ENCODE measurements at places on chromosomes 6 and 20.

DNA sequence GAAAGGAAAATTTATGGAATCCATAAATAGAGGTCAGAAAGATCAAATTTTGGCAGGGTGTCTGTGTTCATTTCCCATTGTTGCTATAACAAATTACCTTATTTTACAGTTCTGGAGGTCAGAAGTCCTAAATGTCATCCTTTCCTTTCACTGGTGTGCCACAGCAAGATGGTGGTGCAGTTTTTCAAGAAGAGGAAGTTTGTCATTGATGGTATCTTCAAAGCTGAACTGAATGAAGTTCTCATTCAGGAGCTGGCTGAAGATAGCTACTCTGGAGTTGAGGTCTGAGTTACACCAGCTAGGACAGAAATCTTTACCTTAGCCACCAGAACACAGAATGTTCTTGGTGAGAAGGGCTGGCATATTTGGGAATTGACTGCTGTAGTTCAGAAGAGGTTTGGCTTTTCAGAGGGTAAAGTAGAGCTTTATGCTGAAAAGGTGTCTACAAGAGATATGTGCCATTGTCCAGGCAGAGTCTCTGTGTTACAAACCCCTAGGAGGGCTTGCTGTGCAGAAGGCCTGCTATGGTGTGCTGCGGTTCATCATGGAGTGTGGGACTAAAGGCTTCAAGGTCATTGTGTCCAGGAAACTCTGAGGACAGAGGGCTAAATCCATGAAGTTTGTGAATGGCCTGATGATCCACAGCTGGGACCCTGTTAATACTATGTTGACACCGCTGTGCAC, 7.2 kb upstream of the CCNC start:
- DNase-seq, result no peak

- no peak for DNase-seq
These were observed 30.3 kb downstream of the STX7 start for GRCh38 chr6:132482581-132482980.

DNA sequence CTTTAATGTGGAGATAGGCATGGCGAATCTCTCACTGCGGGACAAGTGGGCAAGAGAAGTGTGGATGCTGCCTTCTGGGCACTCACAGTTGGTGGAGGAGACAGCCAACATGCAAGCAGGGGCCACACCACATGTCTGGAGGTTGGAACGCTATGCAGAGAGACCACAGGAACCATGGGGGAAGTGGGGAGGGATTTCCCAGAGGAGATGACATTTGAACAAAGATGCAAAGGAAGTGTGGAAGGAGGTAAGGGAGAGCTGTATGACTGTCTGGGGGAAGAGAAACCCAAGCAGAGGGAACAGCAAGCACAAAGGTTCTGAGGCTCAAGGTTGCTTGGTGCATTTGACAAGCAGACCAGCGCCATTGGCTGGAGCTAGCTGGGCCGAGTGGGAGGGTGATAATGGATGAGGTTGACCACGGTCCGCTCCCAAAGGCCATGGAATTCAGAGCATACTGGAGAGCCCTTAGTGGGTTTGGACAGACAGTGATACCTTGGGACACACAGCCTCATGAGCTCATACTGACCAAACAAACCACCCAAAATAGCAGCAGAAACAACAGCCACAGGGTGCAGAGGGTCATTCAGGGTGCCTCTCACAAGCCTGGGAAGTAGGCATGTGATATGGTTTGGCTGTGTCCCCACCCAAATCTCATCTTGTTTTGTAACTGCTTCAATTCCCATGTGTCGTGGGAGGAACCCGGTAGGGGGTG, 7.6 kb upstream of the FAM110A start:
- no peak for DNase-seq

DNA sequence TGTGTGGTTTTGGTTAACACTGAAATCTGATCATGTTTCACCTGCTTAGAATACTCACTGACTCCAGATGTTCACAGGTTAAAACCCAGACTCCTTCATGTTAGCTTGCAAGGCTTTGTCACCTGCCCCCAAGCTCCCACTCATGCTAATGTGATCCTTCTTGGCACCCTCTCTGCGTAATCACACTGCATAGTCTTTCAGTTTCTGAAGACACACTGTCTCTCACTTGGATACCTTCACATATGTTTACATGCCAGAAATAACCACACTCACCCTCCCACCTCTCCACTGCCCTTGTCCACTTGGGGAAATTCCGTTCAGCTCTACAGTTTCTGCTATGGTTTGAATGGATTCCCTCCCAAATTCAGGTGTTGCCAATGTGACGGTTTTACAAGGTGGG, 234.7 kb upstream of the SASH1 start:
- no peak for DNase-seq

- DNase-seq, result no peak
These were observed 118.9 kb downstream of the RIN2 start for GRCh38 chr20:19876828-19877460.

- no peak for DNase-seq
These were observed 60.9 kb downstream of the DLL1 start for GRCh38 chr6:170229851-170230519.

- no peak for DNase-seq
These were observed 17.0 kb downstream of the MAPK13 start for GRCh38 chr6:36147294-36147693.

GRCh38 chr6:26609463-26609862, 12.7 kb downstream of the ABT1 start:
- no peak for DNase-seq

DNA sequence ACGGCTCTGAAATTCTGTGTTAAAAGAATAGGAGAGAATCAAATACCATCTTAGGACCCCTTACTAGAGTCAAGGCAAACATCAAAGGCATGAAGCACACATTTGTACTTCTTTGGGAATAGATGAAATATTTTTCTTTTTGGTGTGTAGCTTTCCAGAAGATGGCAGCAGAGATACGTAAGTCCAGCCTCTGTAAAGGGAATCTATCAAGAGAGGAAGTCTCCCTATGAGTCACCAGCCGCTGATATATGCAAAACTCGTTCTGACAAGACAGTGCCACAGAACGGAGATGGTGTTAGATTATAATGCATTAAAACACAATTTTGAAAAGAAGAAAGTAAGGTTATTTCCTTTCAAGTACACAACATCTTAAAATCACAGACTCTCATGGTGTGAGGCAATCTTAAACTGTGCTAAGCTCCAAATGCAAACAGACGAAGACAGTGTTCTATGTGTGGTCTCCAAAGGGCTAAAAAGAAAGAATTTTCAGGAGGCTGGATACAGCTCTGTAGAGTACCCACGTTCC, 120.0 kb upstream of the AGPAT4 start:
- peak; percentile 82 for DNase-seq

DNA sequence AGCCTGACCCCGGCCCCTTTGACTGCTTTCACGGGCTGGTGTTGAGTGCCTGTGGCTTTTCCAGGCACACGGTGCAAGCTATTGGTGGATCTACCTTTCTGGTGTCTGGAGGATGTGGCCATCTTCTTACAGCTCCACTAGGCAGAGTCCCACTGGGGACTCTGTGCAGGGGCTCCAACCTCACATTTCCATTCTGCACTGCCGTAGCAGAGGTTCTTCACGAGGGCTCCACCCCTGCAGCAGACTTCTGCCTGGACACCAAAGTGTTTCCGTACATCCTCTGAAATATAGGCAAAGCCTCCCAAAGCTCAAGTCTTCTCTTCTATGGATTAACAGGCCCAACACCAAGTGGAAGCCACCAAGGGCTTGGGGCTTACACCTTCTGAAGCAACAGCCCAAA, 691.5 kb upstream of the POU3F2 start:
- DNase-seq, result no peak

DNA sequence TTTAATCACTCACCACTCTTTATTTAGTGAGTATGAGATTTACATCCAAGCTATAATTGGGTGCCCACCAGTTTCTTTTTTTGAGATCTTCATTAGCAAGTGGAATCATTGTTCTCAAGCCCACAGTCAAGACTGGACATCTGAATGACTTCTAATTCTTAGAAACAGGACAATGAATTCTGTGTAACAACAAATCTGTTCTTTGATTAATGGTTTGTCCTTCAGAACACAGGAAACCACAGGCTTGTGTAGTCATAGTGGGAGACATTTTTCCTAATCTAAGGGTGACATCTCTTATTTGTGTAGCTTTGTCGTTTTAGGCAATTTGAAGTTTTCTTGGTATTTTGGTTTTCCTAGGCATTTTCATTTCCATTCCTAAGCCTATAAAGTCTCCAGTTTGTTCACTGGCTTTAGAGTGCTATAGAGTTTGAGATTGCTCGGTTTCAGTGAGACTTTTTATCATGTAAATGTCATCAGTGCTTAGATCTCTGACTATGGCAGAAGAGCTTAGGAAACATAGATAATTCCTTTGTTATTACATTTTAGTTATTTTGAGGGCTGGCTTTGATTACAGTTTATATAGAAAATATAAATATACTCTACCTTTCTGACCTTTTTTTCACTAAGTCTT, 903.9 kb upstream of the MAP3K7 start:
- DNase-seq, result peak; percentile 3

DNA sequence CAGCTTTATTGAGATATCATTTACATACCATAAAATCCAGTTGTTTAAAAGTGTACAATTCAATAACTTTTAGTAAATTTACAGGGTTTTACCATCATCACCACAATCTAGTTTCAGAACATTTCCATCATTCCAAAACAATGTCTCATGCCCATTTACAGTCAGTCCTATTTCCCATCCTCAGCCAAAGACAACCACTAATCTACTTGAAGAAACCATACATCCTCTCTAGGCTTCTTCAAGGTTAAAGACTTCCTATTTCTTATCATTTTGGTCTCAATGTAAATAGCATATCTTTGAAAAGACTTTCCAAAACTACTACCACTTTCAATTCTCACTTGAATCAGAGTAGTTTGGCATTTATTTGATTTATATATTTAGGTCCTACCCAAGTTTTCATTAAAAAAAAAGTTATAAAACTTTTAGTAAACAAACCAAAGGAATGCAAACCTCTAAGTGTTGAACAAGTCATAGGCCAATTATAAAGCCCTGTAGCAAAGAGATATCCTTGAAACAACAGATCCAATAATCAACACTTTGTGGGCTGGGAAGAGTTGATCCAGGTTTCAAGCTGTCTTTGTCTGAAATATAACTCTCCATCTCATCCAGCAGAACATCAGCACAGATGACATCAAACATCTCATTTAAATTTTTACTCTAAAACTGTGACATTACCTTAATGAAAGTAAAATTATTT, 211.3 kb upstream of the RUNX2 start:
- DNase-seq, result no peak

DNA sequence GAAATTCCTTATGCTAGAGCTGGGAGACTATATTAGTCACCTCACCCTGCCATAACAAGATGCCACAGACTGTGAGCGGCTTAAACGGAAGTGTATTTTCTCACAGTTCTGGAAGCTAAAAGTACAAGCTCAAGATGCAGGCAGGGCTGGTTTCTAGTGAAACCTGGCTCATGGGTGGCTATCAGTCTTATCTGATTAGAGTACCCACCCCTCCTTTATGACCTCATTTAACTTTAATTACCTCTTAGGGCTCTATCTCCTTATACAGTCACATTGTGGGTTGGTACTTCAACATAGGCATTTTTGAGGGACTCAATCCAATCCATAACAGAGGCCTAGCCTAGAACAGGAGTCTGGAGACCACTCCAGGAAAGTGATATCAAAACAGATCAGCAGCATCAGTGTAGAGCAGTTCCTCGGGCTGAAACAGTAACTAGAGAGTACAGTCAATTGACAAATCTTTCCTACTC, 2.3 kb upstream of the SNRNP48 start:
- no peak for DNase-seq

DNA sequence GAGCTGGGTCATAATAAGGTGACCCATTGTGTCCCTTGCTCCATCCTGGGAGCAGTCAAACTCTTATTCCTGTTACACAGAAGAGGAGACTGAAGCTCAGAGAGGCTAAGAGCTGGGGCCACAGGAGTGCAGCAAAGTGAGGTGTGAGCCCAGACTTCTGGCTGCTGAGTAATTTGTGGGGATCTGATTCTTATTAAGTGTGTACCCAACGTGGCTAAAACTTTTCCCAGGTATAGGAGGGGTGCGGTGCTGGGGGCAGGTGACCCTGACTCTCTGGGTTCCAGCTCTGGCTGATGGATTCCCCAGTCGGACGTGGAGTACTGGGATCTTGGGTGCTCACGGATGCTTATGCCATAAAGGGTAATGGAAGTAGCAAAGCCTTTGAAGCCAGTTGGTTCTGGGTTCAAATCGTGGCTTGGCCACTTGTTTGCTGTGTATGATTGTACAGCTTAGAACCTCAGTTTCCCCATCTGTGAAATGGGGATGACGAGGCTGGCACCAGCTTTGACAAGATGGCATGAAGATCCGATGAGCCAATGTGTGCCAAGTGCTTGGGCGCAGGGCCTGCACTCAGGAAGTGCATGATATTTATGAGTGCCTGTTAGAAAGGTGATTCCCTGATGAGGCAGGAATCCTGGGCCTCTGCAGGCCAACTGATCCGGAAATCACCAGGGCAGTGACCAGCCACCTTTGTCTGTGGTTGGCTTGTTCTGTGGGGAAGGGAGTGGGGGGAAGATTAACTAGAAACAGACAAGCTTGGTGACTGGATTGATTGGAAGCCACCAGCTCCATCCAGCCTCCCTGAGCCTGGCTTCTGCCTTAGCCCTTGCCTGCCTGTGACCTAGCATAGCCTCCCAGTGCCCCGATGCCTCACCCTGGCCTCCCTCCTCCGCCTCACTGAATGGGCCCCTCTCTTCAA, 6.0 kb downstream of the SRC start:
- DNase-seq, result no peak

GRCh38 chr20:48556956-48557355, 270.8 kb downstream of the PREX1 start:
- DNase-seq, result no peak

GRCh38 chr6:24856901-24857670, 58.4 kb upstream of the ARMH2 start:
- no peak for DNase-seq

DNA sequence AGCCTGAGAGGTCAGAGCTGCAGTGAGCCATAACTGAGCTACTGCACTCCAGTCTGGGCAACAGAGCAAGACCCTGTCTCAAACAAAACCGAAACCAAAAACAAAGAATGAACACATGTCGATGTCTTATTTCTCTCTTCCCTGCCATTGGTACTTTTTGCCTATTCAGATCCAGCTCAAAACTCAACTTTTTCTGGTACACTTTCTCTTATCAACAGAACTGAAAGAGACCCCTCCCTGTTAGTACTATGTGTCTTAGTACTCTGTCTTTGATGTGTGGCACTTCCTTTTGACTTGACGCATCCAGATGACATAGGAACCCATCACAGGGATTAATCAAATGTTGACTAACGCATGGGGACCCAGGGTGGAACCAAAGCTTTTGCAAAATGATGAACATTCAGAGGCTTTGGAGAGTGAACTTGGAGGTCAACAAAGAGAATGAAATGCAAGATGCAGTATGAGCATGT, 44.8 kb downstream of the AKAP12 start:
- peak; percentile 63 for DNase-seq
